Right renal cortex interstitium (tissue), 3 donors: ENCODE measurements at places on chromosomes 5 and 9. TPM values are rescaled to one million over a fixed set of nuclear protein-coding genes. Genes with fewer than 3 reads are reported as not detected.

DNA sequence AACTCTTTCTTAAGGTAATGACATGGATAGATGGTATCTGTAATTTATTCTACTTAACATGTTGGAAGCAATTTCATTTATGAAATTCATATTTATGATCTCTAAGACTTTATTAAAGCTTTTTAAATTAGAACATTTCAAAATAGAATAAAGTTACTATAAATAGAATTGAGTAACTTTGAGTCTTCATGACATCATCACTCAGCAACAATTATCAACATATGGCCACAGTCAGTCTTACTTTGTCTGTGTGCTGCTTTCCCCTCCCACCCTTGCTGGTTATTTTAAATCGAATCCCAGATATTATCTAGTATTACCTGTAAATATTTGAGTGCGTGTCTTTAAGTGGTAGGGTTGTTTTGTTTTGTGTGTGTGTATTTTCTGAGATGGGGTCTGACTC is 65.2 kb downstream of the IPO11 start:
- no peak for DNase-seq

CHMP5 gene
- 143 TPM for polyA plus RNA-seq

WNK2 gene
- polyA plus RNA-seq, result 15.1 TPM

DNA sequence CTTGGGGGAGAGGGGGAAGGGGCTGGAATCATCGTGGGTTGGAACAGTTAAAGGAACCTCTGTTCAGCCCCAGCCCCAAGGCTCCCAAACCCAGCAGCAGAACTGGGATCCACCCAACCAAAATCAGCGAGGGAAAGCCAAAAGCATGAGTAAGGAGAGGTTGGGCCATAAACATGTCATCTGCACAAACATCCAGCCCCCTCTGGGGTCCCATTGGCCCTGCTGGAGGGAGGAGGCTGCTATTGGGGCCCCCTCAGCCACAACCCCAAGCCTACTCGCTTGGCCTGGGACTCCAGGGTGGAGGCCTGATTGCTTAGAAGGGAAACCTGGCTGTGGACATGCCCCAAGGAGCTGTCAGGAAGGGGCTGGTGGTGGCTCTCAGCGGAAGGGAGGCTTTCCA is 154.9 kb downstream of the FGF18 start:
- DNase-seq, result no peak

SIT1 gene
- polyA plus RNA-seq, result 0.38 TPM

DNA sequence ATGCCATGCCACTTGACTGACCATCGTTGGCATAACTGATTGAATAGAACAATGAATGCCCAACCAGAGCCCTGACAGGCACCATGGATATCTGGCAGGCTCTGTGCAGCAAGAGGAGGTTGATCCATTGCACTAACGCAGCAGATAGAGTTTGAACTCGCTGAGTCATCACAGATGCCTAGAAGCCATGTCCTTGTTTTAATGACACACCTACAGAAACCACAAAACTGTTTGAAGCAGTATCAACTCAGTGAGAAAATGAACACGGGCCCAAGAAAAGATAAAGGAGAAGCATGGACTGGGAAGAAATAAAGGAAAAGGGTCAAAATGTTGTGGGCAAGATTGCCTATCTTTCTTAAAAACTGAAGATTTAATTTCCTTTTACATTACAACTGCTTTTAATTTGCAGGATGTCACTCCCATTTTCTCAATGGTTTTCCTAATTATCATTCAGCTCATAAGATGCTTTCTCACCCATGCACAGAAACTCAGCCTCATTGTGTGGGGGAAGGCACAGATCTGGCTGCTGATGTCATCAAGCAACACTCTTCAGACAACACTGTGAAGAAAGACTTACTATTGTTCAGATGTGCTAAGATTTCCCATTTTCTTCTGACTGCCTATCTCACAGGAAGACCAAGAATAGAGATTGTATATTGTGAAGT is 129.0 kb downstream of the PIK3R1 start:
- DNase-seq, result no peak

GRCh38 chr9:131682261-131682660 is 57.6 kb downstream of the RAPGEF1 start:
- no peak for DNase-seq

DNA sequence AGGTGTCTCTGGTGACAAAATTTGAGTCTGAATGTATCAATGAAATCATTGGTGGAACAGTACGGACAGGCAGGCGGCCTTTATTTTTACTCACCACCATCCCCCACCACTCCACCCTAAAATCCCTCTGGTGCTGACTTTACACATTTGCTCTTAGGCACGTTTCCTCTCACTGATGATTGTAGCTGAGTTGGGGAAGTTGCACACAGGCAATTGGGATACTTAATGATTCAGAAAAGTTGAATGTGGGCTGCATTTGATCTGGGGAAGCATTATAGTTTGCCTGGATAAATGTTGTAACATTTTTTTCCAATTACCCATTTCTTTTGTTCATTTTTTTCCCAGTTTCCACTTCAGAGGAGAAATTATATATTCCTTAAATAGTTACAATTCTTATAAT is 658.4 kb downstream of the TLR4 start:
- DNase-seq, result no peak
